A673 (cell line): ENCODE measurements at places on chromosomes 3 and 15.
A peak's percentile ranks its signal among the peaks of the same experiment; 100 is the strongest.

DNA sequence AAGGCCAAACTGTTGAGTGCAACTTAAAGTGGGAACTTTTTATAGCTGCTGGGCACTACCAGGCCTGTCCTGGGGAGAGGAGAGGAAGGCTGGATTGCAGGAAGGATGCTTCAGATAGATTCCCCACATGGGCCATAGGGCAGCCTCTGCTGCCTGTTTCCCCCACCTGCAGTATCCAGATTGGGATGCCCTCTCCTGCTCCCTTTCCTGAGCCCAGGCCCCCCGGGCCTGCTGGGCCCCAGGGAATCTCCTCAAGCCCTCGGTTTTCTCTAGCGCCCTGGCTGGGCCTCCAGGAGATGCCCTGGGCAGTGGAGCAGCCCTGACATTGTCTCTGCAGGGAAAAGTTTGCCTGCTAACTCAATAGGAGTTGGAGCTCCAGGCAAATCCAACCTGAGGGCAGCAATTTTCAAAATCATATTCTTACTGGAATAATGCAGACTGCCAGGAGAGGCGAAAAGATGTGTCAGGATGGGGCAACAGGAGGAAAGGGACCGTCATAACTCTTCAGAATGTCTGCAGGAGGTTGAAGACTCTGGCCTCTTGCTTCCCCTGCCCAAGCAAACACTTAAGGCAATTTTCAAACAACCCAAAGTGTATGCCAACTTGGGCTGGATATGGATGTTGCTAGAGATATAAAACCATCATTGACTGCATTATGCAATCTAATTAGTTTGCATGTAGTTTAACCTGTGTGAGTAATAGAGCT, 4.4 kb downstream of the NR2F2 start:
- DNase-seq: peak; percentile 33

- no peak for DNase-seq
Observed at GRCh38 chr3:120828796-120829195, 79.2 kb upstream of the STXBP5L start.

- DNase-seq: no peak
Observed at GRCh38 chr3:108847187-108847586, 24.6 kb downstream of the TRAT1 start.

GRCh38 chr15:80121546-80121945, 31.3 kb upstream of the FAH start:
- peak; percentile 7 for DNase-seq

DNA sequence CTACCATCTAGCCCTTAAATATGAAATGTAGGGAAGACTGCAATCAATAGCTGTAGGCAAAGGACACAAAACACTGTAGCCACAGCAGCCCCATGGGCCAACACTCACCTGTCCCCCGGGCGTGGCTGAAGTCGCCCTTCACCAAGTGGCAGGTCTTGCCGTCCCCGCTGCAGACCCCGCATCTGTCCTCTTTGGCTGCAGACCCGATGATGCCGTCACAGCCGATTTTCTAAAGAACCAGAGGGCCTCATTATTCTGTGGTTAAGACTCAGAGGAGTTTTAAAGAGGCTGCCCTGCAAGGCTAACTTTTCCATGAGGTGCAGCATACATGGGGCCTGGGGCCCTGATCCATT, 245.6 kb downstream of the ADAMTS17 start:
- DNase-seq: no peak

- peak; percentile 80 for DNase-seq
Observed at GRCh38 chr3:30768703-30769550, 125.5 kb downstream of the GADL1 start.

DNA sequence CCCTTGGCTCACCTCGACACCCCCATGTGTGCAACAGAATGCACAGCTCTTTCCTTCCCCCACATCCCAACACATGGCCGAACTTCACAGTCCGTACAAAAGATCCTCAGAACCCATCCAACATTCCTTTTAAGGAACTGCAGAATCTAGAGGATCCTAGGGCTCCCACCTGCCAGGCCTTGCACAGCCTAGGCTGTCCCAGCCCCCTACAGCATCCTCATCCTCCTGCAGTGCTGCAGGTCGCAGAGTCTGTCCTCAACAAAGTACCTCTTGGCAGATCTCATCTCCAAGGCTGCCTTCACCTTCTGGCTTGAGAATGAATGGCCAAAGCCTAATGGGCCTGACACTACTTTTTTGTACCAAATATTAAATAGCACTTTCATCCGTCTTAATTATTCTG, 19.8 kb downstream of the PRR23E start:
- DNase-seq: no peak

- DNase-seq: no peak
Observed at GRCh38 chr3:37217098-37217849, 42.9 kb upstream of the LRRFIP2 start.

DNA sequence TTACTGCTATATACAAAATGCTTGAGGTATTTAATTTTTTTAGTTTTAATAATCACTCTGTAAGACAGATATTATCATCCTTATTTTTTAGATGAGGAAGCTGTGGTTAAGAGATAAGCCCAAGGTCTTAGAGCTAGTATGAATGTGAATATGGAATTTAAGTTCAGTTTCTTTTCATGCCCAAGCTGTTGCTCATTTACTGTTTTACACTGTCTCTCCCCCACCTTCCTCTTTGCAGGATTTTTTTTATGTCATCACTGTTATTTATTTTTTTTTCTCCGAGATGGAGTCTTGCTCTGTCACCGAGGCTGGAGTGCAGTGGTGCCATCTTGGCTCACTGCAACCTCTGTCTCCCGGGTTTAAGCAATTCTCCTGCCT, 22.5 kb downstream of the MAP2K5 start:
- DNase-seq: no peak

DNA sequence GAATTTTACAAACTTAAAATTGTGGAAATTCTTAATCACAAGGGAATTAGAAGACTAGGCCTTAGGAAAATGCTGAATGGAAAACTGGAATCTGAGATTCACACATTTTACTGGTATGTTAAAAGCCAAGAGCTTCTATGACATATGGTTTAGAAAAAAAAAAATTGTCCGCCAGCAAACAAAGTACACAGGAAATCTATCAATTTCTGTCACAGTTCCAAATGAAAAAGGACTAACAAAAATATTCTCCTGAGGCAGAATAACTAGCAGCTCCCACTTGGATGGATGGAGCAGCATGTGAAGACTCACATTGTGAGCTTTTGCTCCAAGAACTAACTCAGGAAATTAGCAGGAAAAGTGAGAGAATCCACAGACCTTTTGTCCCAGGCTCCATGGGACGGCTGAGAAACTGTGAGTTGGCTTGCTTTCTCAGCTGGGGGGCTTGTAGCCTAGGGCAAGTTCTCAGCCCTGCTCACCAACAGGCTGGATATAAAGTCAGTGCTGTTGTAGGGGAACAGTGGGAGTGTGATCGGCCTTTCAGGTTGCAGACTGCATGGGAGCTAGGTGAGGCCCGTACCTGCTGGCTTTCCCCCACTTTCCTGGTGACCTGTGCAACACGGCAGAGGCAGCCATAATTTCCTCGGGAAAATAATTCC, 731.1 kb upstream of the SGO1 start:
- DNase-seq: no peak

- DNase-seq: peak; percentile 6
Observed at GRCh38 chr15:61449186-61449702, 220.1 kb upstream of the RORA start.
